Stimulated activated CD8-positive, alpha-beta memory T cell treated with anti-CD3 and anti-CD28 coated beads, Interleukin-4, amount 100 ng/mL, for 4 hours (primary cell): ENCODE measurements at places on chromosomes 16 and 17.

GRCh38 chr17:49779739-49780231 is 8.7 kb upstream of the KAT7 start:
- DNase-seq, result no peak

- DNase-seq, result no peak
Observed at GRCh38 chr16:90001761-90002503, 17.3 kb downstream of the DBNDD1 start.

DNA sequence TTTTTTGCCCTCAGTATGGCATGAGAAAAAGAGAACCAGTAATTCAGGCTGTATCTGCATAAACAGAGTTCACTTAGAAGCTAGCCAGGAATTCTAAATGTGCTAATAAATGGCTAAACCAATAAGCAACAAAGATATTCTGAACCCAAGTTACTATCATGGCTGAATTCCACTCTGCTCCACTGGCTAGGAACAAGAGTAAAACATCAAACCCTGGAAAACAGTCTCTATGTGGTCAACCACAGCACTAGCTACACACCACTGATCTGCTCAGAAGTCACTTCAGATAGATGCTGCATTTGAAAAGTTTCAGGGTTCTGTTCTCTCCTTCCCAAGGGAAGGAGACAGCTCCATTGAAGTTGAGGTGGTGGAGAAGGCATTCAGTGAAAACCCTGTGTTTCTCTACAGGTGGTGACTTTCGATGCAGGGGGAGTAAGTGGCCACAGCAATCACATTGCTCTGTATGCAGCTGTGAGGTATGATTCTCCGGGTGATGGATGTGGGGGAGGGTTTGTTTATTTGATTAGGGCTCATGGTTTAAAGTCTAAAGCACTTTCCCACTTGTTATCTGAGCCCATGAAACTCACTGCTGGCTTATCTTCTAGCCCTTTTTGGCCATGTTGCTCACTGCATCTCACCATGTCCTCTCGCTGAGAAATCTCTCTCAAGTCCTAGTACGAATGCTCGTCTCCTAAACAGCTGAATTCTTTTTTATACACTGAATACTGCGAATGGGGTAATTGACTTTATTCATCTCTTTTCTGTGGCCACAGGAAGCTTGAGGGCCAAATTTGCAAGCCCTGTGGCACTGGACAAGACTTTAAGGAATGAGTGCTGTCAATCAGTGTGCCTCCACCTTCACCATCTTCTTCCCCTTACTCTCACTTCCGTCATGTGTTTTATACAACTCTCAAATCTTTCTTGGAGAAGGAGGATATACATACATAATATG is 39.9 kb downstream of the CENPV start:
- no peak for DNase-seq

GRCh38 chr16:2447920-2448583 is 11.9 kb upstream of the TEDC2 start:
- no peak for DNase-seq

- no peak for DNase-seq
Observed at GRCh38 chr17:80886641-80887573, 104.7 kb upstream of the CHMP6 start.

GRCh38 chr16:58042886-58043515 is 17.4 kb downstream of the MMP15 start:
- no peak for DNase-seq

DNA sequence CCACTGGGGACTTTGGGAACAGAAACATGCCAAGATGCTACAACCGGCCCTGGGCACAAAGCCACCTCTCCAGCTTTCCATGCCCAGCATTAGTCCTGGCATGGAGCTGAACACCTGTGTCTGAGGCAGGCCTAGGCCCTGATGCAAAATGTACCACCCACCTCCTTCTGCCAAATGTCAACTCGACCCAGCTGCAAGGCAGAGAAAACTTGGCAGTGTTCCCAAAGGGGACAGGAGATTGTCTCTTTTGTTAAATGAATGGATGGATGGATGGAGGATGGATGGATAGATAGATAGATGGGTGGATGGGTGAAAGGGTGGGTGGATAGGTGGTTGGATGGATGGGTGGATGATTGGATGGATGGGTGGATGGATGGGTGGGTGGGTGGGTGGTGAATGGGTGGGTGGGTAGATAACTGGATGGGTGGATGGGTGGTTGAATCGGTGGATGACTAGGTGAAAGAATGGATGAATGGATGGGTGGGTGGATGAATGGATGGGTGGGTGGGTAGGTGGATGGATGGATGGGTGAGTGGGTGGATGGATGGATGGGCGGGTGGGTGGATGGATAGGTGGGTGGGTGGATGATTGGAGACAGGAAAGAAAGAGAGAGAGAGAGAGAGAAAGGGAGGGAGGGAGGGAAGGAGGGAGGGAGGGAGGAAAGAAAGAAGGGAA is 73.4 kb upstream of the TNRC6C start:
- no peak for DNase-seq

DNA sequence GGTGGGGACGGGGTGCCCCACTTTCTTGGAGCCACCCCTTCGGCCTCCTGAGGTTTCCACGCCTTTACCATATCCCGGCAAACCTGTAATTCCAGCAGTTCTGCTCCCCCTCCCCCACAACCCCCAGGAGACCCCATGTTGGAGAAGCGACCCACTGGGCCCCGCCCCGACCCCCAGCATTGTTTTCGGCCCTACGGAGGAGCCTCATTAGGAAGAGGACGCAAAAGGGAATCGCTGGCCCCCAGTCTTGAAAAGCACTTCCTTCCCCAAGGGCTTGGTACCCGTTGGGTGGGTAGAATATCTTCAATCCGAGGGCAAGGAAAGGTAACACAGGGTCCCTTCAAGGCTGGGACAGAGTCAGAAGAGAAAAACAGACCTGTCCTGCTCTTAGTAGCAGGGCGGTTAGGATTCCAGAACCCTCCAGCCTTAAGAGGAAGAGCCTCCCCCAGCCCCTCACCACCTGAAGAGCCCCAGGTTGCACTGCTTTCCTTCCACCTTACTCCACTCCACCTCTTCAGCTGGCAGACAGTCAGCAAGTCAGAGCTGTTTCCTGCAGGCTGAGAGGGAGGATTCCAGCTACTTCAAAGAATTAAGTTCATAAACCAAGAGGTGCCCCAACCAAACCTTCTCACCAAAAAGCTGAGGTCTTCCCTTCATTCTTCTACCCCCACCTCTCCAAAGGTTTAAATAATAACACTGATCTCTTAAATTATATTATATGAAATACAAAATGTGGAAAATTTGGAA is 803 bp upstream of the TLCD2 start:
- DNase-seq, result no peak

GRCh38 chr16:23428351-23428750 is 24.6 kb downstream of the COG7 start:
- no peak for DNase-seq

DNA sequence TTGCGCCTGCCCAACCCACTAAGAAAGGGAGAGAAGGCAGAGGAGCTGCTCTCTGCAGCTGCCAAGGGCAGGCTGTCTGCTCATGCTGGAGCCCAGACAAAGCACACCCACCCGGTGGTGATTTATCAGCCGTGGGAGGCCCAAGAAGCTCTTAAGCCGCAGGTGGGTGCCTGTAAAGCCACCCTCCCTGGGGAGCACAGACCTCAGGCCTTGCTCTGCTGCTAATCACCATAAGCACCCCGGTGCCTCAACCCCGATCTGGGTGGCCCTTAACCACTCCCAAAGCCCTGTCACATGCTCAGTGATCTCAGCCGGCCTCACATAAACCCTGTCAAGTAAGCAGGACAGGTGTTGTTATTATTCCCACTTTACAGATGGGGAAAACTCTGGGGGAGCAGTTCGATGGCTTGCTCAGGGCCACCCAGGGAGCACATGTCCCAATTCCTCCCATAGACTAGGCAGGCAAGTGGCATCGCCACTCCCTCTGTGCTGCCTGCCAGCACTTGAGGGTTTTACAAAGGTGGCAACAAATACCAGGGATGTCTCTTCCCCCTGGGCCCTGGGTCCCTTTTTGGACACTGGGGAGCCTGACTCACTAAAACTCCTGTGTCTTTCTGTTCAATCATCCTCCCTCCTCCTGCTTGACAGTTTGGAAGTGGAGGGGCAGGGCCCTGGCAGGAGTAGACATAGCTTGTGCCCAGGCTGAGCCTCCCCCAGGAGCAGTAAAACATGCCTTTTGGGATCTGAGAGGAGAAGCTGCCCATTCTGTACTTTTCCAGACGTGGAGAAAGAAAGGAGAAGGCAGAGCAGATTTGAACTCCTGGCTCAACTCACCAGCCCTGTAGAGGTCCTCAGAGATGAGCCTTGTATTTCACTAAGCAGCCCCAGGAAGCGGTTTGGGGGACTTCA is 299.3 kb downstream of the SOX9 start:
- no peak for DNase-seq

DNA sequence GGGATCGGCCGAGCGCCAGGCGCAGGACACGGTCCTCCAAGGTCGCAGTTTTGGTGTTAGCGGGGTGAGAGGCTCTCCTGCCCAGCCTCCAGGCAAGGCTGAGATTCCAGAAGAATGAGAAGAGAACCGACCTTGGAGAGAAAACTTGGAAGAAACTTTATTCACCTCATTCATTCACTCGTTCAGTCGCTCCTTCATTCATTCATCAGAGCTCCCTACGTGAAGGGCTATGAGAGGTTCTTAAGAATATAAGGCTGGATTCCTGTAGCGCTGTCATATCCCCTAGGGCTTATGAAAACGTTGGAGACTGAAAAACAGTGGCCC is 991 bp upstream of the MYH10 start:
- DNase-seq, result no peak

DNA sequence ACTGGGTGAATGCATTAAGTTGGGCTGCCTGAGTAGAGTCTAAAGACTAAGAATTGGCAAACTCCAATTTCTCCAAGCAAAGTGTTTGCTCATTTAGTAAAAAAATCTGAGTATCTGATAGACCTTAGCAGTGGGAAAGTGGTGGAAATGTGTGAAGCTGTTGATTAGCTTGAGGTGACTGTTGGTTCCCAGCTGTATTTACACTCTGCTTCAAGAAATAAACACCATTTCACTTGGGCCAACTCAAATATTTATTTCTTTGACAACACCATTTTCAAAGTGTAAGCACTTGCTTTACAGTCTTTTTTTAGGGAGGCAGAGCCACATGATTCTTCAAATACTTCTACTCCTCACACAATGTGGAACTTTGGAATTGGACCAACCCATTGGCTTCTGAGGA is 8.7 kb downstream of the KCTD19 start:
- no peak for DNase-seq
